PC-9 (cell line): ENCODE measurements at places on chromosomes 6 and 20. TPM values are rescaled to one million over a fixed set of nuclear protein-coding genes. Genes with fewer than 3 reads are reported as not detected.

LPA gene
- total RNA-seq, result not detected in 2 replicates

- H3K36me3 ChIP-seq, result no peaks in the 10 kb centered on the region
- no peaks in the 10 kb centered on the region for H3K27me3 ChIP-seq
- H3K27ac ChIP-seq, result no peak overlapping the region
- no peaks in the 10 kb centered on the region for H3K4me1 ChIP-seq
Measured at GRCh38 chr6:122049341-122049740, 350.1 kb upstream of the HSF2 start.

DNA sequence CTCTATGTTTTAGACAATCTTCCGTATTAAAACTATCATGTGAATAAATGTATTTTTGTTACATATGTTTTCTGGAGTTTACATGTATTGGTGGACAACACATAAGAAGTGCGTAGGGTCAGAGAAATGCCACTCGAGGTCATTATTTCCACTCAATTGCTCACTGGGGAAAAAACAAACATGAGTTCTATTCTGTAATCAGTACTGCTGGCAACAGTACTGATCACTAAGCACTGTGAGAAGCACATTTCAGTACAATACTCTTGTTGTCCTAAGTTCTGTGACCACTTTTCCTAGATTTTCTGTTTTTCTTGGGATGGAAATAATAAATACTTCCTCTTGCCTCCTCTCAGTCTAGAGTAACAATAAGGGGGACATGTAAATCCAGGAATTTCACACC, 44.5 kb downstream of the UST start:
- no peak for DNase-seq
- no peaks in the 10 kb centered on the region for H3K27me3 ChIP-seq
- no peaks in the 10 kb centered on the region for H3K36me3 ChIP-seq
- no peak overlapping the region for H3K4me3 ChIP-seq
- no peak overlapping the region for H3K27ac ChIP-seq

BPIFB1 gene
- not detected in 2 replicates for total RNA-seq

DNA sequence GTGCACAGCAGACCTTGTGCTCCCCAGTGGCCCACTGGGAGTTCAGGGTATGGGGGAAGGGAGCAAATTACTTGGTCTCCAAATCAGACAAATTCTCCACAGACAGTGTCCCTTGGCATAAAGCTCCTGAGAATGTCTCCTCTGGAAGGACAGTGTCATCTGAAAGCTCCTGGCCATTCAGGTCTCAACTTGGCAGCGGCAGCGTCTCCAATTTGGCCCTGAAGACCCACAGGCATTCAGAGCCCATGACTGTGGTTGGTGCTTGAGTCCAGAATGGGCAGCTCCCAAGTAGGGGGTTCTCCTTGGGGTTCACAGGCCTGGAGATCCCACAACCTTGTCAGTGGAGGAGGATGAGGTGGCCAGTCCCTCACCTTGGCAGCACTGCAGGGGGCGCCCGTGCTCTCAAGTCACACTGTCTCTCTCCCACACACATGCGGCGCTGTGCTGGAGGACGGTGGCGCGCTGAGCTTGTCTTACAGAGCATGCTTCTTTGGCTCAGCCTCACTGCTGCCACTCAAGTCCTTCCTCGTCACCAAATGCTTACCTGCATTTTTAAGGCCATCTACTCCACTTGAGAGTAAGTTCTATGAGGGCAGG, 20.7 kb downstream of the DYNLRB1 start:
- H3K4me3 ChIP-seq, result no peak overlapping the region
- no peaks in the 10 kb centered on the region for H3K4me1 ChIP-seq
- H3K27me3 ChIP-seq, result no peaks in the 10 kb centered on the region

DNA sequence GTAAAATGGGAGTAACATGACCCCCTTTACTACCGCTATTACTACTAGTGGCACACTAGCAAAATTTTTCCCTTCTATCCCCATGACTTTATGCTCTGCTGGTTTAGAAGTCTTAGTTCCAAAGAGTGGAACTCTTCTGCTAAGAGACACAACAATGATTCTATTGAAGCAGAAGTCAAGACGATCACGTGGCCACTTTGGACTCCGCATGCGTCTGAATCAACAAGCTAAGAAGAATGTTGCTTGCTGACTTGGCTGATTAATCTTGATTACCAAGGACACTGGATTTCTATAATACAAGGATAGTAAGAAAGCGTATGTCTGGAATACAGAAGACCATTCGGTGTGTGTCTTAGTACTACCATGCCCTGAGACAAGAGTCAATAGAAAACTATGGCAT, 244.7 kb upstream of the BTBD3 start:
- no peaks in the 10 kb centered on the region for H3K4me1 ChIP-seq
- no peaks in the 10 kb centered on the region for H3K27me3 ChIP-seq
- no peak overlapping the region for H3K27ac ChIP-seq

DNA sequence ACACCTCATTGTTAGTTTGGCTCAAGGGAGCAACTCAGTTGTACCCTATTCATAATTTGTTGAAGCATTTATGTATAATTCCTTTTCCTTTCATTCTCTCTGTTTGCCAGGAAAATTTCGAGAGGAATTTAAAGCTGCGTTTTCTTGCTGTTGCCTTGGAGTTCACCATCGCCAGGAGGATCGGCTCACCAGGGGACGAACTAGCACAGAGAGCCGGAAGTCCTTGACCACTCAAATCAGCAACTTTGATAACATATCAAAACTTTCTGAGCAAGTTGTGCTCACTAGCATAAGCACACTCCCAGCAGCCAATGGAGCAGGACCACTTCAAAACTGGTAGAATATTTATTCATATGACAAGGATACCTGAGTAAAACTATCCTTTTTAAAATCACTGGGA, 45.2 kb upstream of the GFRAL start:
- no peaks in the 10 kb centered on the region for H3K27me3 ChIP-seq
- H3K4me1 ChIP-seq, result no peaks in the 10 kb centered on the region
- DNase-seq, result no peak
- no peaks in the 10 kb centered on the region for H3K36me3 ChIP-seq

MED20 gene
- 45.8 and 61.8 TPM in 2 replicates for total RNA-seq

DNA sequence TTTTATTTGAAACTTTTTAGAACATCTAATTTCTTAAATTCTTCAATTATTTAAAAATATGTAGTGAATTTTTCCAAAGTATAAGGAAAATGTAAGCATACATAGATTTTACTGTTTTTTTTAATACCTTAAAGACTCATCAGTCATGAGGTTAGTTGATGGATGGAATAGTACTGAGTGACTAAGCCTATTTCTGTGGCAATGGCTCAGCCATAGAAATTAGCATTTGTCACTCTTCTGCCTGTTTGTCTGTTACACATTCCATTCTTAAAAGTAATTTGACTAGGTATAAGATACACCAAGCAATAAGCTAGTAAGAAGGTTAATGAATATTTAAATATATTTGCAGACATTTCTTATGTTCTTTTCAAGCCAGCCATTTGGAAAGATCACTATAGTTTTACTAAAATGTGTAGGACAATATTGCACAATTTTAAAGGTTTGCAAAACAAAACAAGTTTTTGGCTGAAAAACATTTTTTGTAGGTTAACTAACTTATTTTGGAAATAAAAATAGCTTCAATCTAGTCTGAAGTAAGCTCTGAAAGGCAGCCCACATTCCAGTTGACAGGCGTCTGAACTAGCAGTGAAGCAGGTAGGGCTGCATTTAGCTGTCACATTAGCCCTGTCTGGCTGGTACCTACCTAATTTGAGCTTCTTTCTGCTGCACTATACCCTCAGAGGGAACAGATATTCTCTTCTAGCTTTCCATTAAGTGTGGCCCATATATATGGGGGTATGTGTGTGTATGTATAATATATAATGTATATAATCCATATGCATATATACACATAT, 385.7 kb downstream of the GRIK2 start:
- H3K27me3 ChIP-seq, result no peaks in the 10 kb centered on the region
- no peak overlapping the region for H3K27ac ChIP-seq
- no peaks in the 10 kb centered on the region for H3K4me1 ChIP-seq

GRCh38 chr6:163438940-163439335, 24.4 kb downstream of the QKI start:
- 0 out of 2 replicates have a peak, but pooled peaks cover 2% of the 10 kb centered on the region for H3K36me3 ChIP-seq
- H3K4me1 ChIP-seq, result no peaks in the 10 kb centered on the region
- H3K4me3 ChIP-seq, result no peak overlapping the region
- H3K27ac ChIP-seq, result no peak overlapping the region
- H3K27me3 ChIP-seq, result no peaks in the 10 kb centered on the region
- DNase-seq, result no peak

DNA sequence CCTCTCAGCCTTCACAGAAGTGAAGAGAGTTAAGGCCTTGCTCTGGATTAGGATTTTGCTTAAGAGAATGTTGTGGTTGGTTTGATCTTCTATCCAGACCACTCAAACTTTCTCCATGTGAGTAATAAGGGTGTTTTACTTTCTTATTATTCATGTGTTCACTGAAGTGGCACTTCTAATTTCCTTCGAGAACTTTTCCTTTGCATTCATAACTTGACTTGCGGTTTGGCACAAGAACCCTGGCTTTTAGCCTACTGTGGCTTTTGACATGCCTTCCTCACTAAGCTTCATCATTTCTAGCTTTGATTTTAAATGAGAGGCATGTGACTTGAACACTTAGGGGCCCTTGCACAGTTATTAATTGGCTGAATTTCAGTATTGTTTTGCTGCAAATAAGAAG, 166.1 kb upstream of the OPRM1 start:
- no peaks in the 10 kb centered on the region for H3K27me3 ChIP-seq
- no peaks in the 10 kb centered on the region for H3K4me1 ChIP-seq
- no peak overlapping the region for H3K4me3 ChIP-seq
- no peak for DNase-seq
- no peak overlapping the region for H3K27ac ChIP-seq

DNA sequence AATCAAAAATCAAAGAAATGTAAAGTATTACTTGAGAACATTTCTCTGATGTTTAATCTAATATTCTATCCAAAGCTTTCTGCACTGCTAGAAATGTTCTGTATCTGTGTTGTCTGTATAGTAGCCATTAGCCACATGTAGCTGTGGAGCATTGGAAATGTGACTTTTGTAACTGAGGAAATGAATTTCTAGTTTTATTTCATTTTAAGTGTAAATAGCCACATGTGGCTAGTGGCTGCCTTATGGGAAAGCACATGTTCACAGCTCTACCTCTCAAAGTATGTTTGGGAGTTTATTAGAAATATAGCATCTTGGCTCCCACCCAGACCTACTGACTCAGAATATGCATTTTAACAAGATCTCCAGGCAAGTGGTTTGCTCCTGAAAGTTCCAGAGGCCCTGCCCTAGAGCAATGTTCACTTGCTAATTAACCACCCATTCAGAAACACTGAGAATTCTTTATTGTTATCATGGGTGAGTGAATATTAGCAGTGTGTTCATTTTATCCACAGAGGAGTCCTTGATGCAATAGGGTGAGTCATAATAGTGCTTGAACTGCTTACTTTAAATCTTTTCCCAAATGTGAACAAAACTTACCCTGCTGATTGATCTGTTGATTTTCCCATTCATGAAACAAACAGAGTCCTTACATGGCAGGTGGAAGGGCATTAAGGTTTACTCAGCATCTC, 282.7 kb downstream of the PLCB1 start:
- no peak for DNase-seq
- no peaks in the 10 kb centered on the region for H3K36me3 ChIP-seq
- no peak overlapping the region for H3K4me3 ChIP-seq
- no peaks in the 10 kb centered on the region for H3K4me1 ChIP-seq
- H3K27me3 ChIP-seq, result no peaks in the 10 kb centered on the region

PSMB1 gene
- 140 and 169 TPM in 2 replicates for total RNA-seq

DNA sequence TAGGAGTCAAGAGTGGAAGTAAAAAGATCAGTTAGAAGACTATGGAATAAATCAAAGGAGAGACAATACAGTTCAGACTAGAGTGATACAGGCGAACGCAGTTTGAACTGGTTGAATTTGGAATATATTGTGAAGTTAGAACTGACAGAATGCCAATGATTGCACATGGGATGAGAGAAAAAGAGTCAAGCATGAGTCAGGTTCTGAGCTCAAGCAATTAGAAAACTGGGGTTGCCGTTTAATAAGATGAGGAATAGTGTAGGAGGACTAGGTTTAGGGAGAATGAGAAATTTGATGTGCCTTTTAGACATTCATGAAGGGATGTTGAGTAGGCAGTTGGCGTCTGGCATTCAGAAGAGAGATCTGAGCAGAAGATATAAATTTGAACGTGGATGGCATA, 8.0 kb downstream of the RNF217 start:
- H3K36me3 ChIP-seq, result peaks cover 60% of the 10 kb centered on the region
- H3K4me1 ChIP-seq, result peaks cover 36% of the 10 kb centered on the region
- no peak overlapping the region for H3K4me3 ChIP-seq
- no peaks in the 10 kb centered on the region for H3K27me3 ChIP-seq
- DNase-seq, result no peak

DNA sequence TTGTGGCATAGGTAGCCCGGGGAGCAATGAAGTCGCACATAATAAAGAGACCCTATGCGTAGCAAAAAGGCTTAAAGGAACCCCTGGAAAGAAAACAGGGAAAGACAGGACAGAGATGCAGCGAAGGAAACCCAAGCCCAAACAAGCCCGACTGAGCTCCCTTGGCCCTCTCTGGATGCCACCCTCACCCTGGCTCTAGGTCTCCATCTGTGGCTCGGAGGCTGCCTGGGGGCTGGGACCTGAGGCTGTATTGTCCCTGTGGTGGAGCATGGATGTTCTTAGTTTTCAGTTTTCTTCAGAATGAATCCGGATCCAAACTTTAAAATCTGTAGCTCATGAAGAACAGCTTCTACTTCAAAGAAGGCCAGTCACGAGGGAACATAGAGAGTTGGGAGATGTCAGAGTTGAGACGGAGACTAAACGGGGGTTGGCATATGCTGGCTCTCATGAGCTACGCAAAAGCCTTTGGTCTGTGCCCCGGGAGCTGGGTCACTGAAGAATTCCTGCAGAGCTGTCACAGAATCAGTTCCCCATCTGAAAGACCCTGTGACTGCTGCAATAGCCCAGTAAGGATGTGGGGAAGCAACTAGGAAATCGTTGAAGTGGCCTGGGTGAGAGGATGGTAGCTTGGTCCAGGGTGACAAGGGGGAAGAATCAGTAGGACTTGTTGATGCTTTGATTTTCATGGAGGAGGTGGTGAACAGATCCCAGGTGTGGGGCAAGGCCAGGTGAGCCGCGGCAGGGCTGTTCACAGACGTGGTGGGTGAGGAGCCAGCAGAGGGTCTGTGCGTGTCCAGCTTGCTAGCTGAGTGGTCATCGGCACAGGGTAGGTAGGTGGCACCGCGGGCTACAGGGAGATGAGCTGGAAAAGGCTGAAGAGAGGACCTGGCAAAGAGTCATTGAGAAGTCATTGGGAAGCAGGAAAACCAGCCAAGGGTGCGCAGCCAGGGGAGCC, 35.2 kb downstream of the SYNDIG1 start:
- no peak for DNase-seq
- H3K27ac ChIP-seq, result no peak overlapping the region
- H3K4me1 ChIP-seq, result no peaks in the 10 kb centered on the region
- H3K27me3 ChIP-seq, result no peaks in the 10 kb centered on the region

GRCh38 chr6:80771941-80772340, 665.5 kb downstream of the BCKDHB start:
- no peaks in the 10 kb centered on the region for H3K4me1 ChIP-seq
- no peaks in the 10 kb centered on the region for H3K36me3 ChIP-seq
- no peak for DNase-seq
- H3K4me3 ChIP-seq, result no peak overlapping the region
- H3K27me3 ChIP-seq, result no peaks in the 10 kb centered on the region

OVOL2 gene
- total RNA-seq, result 15.3 and 20.7 TPM in 2 replicates

GRCh38 chr6:162222521-162222920, 505.0 kb downstream of the PRKN start:
- H3K4me1 ChIP-seq, result no peaks in the 10 kb centered on the region
- no peaks in the 10 kb centered on the region for H3K36me3 ChIP-seq
- 0 out of 2 replicates have a peak, but pooled peaks cover 5% of the 10 kb centered on the region for H3K27me3 ChIP-seq
- no peak overlapping the region for H3K4me3 ChIP-seq
- no peak overlapping the region for H3K27ac ChIP-seq

MLN gene
- not detected in 2 replicates for total RNA-seq
